ENCODE measurements at places on chromosomes 3 and 15.

DNA sequence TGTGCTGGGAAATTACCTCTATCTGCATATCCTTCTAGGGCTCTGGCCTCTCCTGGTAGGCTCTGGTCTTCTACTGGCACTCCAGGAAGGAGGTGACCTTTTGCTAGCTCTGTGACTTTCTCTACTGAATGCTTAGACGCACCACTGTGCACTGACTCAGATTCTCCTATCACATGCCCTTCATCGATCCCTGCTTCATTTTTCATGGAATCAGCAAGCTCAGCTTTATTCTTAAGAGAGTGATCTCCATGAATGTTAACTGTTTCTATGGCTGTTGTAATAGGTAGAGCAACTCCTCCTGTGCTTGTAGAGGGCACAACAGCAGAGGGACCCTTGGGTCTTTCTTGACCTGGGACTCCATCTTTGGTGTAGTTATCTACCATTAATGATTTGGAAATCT lies 106.6 kb downstream of the MAP4 start:
- no peak for DNase-seq

GRCh38 chr15:29418931-29419330 lies 149.3 kb upstream of the NSMCE3 start:
- DNase-seq: no peak

DNA sequence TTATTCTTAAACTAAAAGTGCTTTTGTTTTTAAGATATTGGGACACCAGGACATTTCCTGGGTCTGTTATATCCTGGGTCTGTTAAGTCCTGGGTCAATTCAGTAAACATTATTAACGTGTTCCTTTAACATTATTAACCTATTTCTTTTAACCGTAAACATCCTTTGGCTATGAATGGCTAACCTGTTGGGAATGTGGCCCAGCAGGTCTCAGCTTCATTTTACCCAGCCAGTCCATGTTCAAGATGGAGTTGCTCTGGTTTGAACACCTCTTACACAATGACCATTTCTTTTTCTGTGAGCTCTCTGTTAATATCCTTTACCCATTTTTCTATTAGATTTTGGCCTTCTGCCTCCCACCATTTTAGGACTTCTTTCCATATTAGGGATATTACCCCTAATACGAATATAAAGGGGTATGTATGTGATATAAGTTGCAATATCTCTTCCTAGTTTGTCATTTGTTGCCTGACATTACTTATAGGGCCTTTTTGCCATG lies 88.9 kb upstream of the NEDD4 start:
- DNase-seq: no peak

DNA sequence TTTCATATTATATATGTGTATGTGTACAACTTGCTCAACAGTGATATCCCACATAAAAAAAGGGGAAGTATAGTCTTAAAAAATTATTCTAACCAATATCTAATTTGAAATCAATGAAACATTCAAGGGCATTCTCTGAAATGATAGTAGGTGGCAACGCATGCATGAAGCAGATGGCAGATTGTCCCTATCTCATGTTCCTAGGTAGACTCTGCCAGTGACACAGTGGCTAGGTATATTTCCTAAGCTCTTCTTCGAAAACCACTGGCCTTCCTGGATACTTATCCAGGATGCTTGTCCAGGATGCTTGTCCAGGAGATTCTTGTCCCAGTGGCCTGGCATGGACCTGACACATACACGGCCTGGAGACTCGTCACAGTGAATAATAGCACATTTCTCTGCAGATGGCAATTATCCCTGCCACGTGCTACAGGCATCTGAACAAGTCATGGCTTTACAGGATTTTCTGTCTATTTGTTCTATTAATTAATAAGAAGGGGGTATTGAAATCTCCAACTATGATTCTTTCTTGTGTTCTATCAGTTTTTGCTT lies 54.9 kb downstream of the OCA2 start:
- DNase-seq: no peak

DNA sequence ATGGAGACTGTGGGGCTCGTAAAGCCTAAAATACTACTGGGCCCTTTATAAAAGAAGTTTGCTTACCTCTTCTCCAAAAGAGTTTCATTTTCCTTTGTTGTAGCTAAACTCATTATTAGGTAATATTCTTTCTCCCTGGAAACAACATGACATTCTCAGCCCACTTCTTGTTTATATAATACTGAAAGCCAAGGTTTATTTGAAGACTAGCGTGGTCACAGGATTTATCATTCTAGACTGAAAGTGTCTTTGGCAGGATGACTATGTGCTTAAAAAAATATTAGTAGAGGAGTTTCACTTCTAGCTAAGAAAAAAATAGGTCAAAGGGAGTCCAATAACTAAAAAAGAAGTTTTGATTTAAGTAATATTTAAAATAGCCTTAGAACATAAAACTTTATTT lies 1085.2 kb upstream of the CADM2 start:
- no peak for DNase-seq

- no peak for DNase-seq
Observed at GRCh38 chr15:69609176-69609575, 156.6 kb downstream of the RPLP1 start.

GRCh38 chr3:22414239-22414638 lies 663.2 kb upstream of the ZNF385D start:
- no peak for DNase-seq

DNA sequence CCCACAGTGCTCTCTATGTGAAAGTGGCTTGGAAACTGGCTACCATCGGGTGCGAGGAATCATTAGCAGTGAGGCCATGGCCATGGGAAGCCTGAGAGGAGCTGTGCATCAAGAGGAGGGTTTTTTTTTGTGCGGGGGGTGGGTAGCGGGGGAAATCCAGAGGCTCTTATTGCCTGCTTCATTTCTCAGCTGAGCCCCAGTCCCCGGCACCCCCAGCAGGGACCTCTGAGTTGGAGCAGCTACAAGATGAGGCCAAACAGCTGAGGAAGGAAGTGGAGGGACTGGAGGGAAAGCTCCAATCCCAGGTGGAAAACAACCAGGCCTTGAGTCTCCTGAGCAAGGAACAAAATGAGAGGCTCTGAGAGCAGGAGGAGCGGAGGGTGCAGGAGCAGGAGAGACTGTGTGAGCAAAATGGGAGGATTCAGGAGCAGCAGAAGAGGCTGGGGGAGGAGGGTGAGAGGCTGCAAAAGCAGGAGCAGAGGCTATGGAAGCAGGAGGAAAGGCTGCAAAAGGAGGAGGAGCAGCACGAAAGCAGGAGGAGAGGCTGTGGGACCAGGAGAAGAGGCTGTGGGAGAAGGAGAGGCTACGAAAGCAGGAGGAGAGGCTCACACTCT lies 76.7 kb downstream of the ADAMTS7 start:
- no peak for DNase-seq

- DNase-seq: no peak
Observed at GRCh38 chr15:36970522-36970921, 129.8 kb downstream of the MEIS2 start.

DNA sequence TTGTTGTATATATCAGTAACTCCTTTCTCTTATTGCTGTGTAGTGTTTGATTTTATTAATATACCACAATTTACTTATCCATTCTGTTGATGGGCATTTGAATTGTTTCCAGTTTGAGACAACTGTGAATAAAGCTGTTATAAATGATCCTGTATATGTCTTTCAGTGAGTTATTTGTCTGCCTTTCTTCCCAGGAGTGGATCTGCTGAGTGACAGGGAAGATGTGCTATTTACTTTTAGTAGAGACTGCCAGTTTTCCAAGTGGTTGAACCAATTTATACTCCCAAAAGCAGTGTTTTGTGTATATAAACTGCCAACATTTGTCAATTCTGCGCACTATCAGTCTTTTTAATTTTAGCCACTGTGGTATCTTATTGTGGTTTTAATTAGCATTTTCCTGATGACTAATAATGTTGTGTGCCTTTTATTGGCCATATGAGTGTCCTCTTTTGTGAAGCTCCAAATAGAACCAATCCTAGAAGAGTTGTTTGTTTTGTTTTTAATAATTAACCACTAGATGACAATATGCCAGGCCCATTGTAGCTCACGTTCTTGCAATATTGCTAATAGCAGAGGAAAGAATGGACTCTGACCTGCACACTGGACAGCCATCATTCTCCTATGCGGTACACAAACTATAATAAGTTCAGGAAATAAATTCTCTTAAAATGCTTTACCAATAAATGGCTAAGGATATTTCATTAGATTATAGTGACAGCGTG lies 25.3 kb downstream of the TRANK1 start:
- DNase-seq: no peak

- no peak for DNase-seq
Observed at GRCh38 chr3:55013145-55013925, 85.5 kb upstream of the LRTM1 start.

DNA sequence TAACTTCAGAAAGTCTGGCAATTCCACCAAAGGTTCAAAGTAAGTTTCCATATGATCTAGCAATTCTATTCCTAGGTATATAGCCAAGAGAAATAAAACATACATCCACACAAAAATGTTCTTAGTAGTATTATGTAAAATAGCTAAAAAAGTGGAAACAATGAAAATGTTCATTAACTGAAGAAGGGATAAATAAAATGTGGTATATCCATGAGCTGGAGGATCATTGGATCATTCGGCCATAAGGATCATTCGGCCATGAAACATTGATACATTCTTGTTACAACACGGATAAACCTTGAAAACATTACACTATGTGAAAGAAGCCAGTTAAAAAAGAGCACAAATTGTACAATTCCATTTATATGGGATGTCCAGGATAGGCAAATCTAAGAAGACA lies 2.4 kb downstream of the KPNA4 start:
- no peak for DNase-seq

- DNase-seq: no peak
Observed at GRCh38 chr15:41284427-41285177, 47.8 kb downstream of the OIP5 start.

DNA sequence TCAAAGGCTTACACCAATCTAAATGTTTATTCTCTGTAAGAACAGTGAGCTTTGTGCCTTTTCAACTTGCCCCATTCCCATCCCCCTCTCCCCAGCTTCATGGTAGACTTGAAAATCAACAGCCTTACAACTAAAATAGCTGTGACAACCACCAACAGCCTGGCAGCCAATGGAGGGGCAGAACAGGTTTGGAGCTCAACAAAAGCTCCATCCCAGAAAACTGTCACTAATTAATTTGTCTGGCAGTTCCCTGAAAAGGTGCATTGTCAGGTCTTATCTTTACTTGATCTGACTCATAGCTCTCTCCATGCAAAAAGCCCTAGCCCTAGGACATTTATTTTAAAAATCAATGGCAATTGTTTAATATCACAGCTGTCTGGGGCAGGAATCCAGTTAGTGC lies 22.6 kb downstream of the MTHFS start:
- DNase-seq: no peak

- DNase-seq: no peak
Observed at GRCh38 chr3:141414800-141415462, 46.6 kb downstream of the ZBTB38 start.

- DNase-seq: no peak
Observed at GRCh38 chr15:80669663-80670273, 25.3 kb upstream of the ABHD17C start.

DNA sequence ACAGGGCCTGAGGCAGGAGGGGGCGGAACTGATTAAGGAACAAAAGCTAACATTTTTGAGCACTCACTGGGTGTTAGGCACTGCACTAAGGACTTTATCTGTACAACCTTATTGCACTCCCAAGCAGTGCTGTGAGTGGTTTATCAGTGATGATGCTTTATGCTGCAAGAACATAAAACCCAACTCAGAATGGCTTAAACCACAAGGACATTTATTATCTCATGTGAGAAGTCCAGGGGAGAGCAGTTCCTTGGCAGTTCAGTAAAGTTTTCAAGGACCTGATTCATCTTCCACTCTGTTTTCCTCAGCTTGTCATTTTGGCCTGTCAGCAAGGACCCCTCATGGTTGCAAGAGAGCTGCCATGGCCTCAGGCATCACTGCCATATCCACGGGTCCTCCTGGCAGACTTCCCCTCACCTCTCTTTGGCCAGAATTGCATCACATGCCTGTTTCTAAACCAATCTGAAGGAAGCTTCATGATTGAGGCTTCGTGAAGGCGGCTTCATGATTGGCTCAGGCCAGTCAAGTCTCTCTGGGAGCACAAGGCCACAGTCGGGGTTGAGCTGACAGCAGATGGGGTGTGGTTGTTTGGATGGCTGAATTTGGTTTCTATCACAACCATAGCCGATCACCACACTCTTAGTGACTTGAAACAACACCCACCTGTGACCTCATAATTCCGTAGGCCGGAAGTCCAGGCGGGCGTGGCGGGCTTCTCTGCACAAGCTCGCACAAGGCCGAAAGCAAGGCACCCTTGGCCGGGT lies 15.8 kb downstream of the EFCC1 start:
- no peak for DNase-seq

- DNase-seq: no peak
Observed at GRCh38 chr3:13011573-13012220, 61.5 kb downstream of the IQSEC1 start.

DNA sequence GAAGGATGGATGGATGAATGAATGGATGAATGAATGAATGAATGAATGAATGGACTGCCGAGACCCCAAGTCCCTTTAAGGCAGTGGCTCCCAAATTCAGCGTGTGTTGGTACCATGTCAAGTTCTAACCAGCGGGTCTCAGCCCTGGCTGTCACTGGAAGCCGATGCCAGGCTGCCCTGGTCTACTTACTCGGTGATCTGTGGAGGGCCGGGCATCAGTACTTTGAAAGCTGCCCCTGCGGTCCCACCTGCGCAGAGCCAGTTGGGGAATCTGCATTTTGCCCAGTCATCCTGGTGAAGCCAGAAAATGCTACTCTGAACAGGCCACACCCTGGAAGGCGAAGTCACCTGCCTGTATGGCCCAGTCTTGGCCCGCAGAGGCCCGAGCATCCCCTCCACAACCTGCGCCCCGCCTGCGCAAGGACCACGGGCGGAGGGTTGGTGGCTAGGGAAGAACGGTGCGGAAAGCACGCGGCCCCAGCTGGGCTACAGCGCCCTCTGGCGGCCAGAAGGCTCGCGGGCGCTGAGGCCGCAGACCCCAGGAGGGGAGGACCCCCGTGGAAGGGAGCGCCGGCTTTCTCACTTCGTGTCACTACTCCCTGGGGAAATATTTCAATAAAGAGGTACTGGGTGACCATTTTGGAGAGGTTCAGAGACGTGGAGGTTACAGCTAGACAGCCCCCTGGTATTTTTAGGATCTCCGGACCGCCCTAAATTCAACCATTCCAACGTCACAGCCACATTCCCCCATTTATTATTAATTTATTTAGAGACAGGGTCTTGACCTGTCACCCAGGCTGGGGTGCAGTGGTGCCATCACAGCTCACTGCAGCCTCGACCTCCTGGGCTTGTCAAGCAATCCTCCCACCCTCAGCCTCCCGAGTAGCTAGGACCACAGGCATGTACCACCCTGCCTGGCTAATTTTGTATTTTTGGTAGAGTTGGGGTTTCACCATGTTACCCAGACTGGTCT lies 34.9 kb downstream of the PRKCD start:
- no peak for DNase-seq

GRCh38 chr3:95289295-95289694 lies 1226.4 kb downstream of the NSUN3 start:
- no peak for DNase-seq

- no peak for DNase-seq
Observed at GRCh38 chr3:158471639-158472294, 99.2 kb upstream of the MLF1 start.

- no peak for DNase-seq
Observed at GRCh38 chr15:88232771-88233201, 23.8 kb downstream of the NTRK3 start.
